ENCODE measurements at places on chromosomes 16 and 17.

DNA sequence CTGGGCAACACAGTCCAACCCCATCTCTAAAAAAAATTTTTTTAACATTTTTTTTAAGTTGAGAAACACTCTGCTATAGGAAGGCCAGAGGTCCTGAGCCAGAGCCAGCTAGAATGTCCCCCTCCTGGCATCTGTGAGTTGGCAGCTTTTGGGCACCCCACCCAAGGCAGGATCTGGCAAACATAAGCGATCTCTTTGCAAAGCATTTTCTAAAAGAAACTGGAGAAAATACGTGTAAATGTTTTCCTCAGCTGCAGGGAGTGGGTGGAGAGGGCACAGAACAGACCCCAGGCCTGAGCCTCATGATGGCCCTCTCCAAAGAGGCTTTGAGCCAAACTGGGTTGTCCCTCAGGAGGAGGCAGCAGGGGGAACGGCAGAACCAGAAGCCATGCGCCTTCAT is 11.7 kb downstream of the CAVIN1 start:
- no peak for DNase-seq

GRCh38 chr17:82959990-82960418 is 119.4 kb upstream of the METRNL start:
- DNase-seq = no peak

DNA sequence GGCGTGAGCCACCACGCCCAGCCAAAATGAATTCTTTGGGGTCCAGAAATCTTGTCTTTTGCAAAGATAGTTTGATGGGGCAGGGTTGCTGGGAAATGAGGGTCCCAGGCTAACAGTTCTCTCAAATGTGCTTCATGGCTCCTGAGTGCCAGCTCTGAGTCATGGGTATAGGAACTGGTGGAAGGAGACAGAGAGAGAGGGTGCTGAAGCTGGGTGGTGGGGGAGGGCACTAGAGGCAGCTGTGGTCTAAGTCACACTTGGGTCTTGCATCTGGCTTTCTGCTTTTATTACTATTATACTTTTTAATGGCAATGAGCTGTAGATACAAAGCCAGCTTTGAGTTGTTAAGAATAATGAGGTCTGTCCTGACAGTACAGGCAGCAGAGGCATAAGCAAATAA is 54.6 kb downstream of the PRKCA start:
- DNase-seq = no peak

DNA sequence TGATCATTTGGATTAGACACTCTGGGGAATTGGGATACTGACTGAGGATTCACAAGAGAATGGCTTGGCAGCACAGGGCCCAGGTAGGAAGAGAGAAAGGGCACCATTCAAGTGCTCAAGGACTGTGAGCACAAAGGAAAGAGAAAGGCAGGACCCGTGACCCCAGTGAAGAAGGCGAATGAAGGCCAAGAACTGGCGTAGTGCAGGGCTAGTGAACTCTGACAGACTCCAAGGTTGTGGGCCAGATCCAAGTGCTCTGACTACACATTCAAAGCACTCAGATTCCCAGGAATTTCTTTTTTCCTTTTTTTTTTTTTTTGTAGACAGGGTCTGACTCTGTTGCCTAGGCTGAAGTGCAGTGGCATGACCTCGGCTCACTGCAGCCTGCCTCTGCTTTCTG is 5.0 kb downstream of the GTF3C1 start:
- DNase-seq = no peak

DNA sequence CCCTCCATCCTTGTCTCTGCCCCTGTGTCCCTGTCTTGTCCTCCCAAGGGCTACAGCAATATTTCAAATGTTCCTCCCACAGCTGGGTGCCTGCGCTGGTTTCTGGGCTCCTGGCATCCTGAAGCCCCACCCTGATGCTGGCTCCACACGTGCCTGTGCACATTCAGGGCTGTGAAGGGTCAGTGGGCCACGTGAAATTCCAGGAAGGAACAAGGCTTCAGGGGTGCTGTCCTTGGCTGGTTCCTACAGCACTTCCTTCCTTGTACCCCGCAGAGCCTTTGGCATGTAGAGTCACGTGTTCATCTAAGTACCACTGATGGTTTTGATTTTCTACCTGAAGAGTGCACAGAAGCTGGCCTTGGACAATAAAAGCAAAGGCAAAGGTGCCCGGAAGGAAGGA is 57.7 kb upstream of the NLK start:
- no peak for DNase-seq
